NCI-H460 (cell line): ENCODE measurements at places on chromosomes 1 and 21.

DNA sequence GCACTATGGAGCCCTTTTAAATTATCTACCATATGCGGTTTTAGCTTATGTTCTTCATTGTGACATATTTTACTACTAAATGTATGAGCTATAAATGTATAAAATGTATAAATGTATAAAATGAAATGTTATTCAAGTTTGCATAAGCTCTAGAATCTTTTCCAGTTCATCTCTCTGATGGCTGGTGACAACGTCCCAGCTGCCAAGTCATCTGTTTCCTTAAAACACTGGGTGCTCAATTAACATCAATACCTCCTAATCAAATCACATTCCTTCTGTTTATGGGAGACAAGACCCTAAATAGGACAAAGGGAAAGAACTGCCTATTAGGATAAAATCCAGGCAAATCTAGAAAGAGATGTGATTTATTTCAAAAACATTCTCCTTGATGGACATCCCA, 22.9 kb downstream of the DSTYK start:
- DNase-seq, result no peak

- DNase-seq, result no peak
Measured at GRCh38 chr1:1354271-1355247, 3.8 kb downstream of the MXRA8 start.

GRCh38 chr1:204615881-204616280, 69.7 kb downstream of the LRRN2 start:
- DNase-seq, result no peak

DNA sequence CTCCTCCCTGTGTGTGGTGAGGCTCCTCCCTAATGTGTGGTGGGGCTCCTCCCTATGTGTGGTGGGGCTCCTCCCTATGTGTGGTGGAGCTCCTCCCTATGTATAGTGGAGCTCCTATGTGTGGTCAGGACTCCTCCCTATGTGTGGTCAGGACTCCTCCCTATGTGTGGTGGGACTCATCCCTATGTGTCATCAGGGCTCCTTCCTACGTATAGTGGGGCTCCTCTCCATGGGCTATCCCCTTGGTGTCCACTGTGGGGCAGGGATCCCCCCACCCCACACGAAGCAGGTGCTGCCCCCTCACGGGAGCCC, 29.6 kb downstream of the PRSS38 start:
- no peak for DNase-seq

DNA sequence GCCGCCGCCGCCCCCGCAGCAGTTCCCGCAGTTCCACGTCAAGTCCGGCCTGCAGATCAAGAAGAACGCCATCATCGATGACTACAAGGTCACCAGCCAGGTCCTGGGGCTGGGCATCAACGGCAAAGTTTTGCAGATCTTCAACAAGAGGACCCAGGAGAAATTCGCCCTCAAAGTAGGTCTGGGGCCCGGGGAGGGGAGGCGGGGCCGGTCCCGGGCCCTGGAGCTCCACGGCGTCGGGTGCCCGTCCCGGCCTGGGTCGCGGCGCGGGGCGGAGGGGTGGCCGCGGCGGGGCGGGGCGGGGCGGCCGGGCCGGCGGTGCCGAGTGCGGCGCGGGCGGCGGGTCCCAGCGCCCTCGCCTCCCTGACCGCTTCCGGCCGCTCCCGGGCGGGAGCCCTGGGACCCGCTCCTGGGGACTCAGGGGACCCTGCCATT, 646 bp downstream of the MAPKAPK2 start:
- DNase-seq, result no peak

DNA sequence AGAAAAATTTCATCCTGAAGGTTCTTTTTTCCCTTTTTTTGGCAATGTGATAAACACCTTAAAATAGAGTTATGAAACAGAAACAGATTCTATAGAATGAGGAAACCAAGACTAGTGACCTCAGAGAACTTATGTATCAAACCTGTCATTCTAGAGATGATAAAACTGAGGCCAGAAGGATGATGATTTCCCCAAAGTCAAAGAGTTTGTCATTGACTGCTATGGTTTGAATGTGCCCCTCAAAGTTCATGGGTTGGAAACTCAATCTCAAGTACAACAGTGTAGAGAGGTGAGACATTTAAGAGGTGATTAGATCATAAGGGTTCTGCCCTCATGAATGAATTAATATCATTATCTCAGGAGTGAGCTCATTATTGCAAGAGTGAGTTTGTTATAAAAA, 13.7 kb upstream of the BEND5 start:
- no peak for DNase-seq

DNA sequence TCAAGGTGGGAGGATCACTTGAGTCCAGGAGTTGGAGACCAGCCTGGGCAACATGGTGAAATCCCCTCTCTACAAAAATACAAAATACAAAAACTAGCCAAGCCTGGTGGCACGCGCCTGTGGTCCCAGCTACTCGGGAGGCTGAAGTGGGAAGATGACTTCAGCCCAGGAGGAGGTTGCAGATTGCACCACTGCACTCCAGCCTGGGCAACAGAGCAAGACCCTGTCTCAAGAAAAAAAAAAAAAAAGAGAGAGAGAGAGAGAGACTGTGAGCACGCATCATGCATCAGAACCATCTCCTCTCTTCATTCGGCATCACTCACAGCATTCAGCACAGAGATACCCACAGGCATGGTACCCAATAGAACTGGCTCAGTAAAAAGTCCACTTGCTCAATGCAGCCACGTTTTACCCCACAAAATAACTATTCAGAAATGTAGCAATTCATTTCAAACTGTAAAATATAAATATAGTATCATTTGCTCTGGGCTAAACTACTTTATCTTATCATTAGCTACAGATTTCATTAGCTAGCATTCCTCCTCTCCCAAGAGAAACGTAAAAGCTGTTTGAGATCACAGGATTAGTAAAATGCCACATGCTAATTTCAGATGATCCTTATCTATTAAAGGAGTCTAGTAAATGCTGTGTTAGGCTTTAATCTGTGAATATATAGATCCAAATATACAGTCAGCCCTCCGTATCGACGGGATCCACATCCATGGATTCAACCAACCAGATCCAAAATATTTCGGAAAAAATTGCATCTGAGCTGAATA, 11.7 kb downstream of the LBR start:
- DNase-seq, result no peak

- DNase-seq, result no peak
Measured at GRCh38 chr1:201036188-201036842, 12.8 kb upstream of the KIF21B start.

GRCh38 chr1:3460672-3461131, 6.2 kb downstream of the ARHGEF16 start:
- no peak for DNase-seq

DNA sequence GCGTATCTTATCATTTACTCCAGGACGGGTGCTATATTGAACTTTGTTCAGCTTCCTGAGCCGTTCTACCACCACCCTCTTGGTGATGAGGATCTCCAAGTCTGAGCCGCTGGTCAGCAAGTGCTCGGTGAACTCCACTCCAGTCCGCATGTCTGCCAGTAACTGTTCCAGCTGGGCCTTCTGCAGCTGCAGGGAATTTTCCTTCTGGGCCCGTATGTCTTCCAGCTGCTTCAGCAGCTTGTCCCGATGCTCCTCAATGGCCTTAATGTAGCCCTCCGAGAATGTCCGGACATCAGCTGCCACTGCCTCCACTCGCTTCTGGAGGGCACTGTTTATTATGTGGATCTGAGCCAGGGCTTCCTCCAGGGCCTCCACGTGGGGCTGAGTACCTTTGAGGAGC, 3.4 kb downstream of the TRIM45 start:
- no peak for DNase-seq
